RCC 7860 (cell line): ENCODE measurements at places on chromosomes 1 and 21.

DNA sequence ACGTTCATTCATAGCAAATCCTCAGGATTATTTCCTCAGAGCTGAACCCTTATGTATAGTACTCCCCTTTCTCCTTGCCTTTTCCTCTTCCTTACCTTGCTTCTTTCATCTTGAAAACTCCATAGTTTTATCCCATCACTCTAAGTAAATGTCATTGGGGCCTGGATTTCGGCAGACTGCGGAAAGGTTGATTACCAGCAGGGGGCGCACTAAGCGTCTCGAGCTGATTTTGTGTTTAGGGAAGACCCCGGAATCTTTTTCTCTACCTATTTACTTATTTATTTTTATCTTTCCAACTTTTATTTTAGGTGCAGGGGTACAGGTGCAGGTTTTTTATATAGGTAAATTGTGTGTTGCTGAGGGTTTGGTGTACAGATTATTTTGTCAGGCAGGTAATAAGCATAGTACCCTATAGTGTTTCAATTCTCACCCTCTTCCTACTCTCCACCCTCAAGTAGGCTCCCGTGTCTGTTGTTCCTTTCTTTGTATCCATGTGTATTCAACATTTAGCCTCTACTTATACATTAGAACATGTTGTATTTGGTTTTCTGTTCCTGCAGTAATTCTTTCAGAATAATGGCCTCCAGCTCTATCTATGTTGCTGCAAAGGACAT lies 11.4 kb upstream of the MTARC1 start:
- no peak for DNase-seq

DNA sequence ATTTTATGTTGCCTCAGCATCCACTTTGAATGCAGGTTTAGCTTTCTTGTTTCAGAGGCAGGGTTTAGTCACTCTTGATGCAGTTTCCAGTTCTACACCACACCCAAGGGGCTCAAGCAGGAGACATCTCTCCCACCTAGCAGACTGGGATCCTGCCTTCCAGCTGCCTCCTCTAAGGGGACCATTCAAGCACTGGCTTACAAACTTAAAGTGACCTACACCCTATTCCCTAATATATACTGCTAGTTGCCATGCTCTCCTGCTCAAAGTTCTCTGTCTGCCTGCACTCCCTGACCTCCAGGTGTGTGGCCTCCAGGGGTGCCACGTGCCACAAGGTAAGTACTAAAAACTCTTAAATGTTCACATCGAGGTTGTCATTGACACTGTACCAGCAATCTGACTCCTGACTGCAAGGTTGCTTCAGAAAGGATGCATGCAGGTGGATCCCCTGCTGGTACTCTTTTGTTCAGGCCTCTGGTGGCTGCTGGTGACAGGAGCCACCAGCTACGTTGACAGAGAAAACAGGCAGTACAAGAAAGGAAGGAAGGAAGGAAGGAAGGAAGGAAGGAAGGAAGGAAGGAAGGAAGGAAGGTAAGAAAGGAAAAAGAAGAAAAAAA lies 185.9 kb downstream of the COQ8A start:
- no peak for DNase-seq

- DNase-seq, result no peak
These were observed 6.1 kb downstream of the SKI start for GRCh38 chr1:2233997-2234761.

- DNase-seq, result peak; percentile 66
These were observed 9.3 kb downstream of the MASP2 start for GRCh38 chr1:11037740-11038182.

- DNase-seq, result no peak
These were observed 359.3 kb downstream of the ADGRL2 start for GRCh38 chr1:82160036-82160435.

DNA sequence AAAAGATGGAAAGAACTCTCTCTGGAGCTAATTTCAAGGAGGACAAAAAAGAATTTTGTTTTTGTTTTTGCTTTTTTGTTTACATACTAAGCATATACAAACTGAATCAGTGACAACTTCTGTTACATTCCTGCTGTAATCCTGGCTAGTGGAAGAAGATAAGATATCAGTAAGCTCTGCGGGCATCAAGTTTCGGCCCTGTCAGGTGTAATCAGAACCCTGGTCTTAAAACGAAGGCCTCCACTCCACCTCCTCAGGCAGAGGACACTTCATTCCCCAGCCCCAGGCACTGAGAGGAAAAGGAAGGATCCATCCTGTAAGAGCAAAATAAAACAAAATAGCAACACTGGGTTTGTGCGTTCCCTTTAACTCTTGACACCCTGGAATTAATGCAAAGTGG lies 88.9 kb upstream of the ARHGAP29 start:
- peak; percentile 19 for DNase-seq

GRCh38 chr1:1545946-1546737 lies 5.7 kb upstream of the TMEM240 start:
- no peak for DNase-seq

GRCh38 chr1:187891993-187892682 lies 1063.4 kb downstream of the PLA2G4A start:
- no peak for DNase-seq

DNA sequence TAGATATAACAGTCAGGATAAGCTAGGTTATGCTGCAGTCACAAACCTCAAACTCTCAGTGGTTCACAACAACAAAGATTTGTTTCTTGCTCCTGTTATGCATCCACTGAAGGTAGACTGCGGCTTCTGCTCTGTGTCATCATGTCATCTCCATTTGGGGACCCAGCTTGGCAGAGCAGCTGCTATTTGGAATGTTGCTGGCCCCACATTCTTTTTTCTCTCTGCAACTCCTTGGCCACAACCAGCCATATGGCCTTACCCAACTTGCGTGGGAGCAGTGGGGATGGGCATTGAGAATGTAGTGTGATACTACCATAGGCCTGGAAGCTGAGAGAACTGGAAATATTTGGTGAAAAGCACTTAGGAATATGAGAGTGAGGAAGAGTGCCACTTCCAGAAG lies 26.4 kb downstream of the AGO4 start:
- DNase-seq, result no peak

DNA sequence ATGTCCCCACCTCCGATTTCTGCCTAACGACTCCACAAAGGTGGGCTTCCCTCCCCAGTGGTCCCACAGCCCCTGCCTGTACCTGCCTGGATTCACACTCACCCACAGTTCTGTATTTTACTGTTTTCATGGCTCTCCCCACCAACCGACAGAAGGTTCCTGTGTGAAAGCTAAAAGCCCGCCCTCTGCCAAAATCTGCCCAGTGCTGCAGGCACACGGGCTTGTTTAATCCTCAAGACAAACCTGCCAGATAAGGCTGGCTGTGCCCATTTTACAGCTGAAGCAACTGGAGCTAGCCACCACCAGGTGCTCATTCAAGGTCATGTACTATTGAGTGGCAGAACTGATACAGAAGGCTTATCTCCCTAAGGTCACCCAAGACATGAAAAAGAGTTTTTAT lies 114.5 kb downstream of the HIVEP3 start:
- DNase-seq, result no peak

- DNase-seq, result no peak
These were observed 129.4 kb downstream of the CD247 start for GRCh38 chr1:167388976-167389375.

- DNase-seq, result no peak
These were observed 48.2 kb downstream of the COQ8A start for GRCh38 chr1:226988334-226988666.

DNA sequence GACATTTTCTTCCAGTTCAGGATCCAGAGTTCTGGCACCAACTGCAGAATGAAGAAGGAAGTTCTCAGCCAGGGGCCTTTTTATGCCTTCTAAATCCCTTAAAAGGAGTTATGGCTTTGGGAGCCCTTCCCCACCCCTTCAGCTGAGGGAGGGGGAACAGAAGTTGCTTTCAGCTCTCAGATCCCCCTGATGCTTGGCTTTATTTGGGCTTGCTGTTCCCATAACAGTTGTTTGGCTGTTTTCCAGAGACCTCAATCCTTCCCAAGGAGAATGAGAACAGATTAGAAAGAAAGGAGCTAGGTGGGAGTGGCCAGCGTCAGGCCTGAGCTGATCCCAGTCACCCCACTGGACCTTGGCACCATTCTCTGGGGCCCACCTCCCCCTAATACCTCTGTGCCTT lies at the start of gene RPE65:
TSS of gene RPE65 (minus strand) at position 54 of the 400 bp plus-strand sequence. CDS start at position 5, 49 bp downstream.
- DNase-seq, result no peak
